Mucosa of gallbladder (tissue), 1 donor: ENCODE measurements at places on chromosomes 11 and 22.

- no peak for DNase-seq
These were observed 29.8 kb upstream of the DRD2 start for GRCh38 chr11:113505046-113505445.

- DNase-seq = no peak
These were observed 11.6 kb downstream of the CRY2 start for GRCh38 chr11:45858751-45859398.

- DNase-seq = no peak
These were observed 33.5 kb downstream of the TOM1 start for GRCh38 chr22:35333220-35333619.

GRCh38 chr11:86388198-86388597, 13.5 kb downstream of the CCDC81 start:
- DNase-seq = no peak

DNA sequence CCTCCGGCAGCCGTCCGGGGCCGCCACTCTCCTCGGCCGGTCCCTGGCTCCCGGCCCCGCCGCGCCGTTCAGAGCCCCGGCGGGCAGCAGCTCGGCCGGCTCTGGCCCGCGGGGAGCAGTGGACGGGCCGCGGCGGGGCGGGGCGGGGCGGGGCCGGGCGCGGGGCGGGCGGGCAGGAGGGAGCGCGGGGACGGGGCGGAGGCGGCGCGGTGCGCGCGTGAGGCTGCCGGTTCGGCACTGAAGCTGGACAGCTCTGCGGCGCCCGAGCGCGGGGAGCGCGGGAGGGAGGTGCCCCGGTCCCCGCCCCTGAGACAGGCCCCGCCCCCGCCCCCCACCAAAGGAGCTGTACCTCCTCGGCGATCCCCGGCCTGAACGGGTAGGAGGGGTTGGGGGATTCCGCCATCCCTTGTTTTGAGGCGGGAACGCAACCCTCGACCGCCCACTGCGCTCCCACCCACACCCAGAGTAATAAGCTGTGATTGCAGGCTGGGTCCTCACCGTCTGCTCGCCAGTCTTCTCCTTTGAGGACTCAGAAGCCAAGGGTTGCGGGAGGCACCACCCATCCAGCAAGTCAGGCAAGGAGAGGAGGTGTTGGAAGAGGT, at the start of gene DRD2:
Gene DRD2, minus strand, starts transcription at position 239 of the 602 bp plus-strand sequence. CDS start 50,747 bp downstream, outside the sequence.
- no peak for DNase-seq

DNA sequence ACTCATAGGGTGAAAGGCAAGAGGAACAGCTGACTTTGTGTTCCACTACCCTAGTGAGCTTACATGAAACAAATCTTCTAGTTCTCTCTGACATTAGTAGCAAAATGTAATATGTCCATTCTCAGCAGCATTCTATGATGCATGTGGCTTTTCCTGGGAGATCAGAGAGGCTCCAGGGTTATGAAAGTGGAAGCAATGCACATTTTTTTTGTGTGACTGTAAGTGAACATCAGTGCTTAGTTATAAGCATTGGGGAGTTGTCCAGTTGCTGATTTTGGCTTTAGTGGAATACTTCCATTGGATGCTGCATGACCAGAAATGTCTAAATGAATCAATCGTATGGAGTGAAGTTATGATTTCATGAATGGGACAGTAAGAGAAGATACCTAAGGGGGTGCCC, 255.9 kb downstream of the FAT3 start:
- no peak for DNase-seq

GRCh38 chr22:47448231-47449223, 686.1 kb downstream of the TBC1D22A start:
- DNase-seq = no peak

DNA sequence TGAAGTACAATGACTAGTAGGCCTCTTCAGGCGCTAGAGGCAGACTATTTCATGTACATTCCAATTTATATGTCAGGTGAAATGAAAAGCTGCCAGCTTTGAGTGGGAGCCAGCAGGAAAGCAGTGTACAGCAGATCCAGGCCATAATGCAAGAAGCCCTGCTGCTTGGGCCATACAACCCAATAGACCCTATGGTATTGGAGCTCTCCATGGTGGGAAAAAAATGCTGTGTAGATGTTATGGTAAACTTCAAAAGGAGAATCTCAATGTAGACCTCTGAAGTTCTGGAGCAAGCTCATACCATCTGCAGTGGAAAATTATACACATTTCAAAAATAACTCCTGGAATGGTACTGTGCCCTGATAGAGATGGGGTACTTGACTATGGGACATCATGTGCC, 71.5 kb upstream of the CD82 start:
- DNase-seq = no peak

DNA sequence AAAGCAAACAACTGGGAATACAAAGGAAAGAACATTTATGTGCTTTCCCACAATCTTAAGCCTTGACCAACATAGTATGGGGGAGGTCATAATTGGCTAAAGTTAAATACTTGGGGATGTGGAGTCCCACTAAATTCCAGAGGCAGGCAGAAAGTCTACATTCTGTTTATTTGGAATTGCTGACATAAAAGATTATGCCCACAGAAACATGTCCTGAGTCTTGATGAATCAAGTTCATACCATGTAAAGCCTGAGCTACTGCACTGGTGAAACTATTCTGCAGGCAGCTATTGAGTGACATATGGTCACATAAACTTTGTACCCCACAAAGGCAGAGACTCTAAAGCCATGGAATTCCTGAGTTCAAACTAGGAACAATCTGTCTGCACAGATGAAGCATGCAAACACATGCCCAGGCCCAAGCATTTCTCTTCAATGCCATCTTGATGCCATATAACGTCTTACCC, 69.9 kb upstream of the CHRM4 start:
- DNase-seq = no peak

DNA sequence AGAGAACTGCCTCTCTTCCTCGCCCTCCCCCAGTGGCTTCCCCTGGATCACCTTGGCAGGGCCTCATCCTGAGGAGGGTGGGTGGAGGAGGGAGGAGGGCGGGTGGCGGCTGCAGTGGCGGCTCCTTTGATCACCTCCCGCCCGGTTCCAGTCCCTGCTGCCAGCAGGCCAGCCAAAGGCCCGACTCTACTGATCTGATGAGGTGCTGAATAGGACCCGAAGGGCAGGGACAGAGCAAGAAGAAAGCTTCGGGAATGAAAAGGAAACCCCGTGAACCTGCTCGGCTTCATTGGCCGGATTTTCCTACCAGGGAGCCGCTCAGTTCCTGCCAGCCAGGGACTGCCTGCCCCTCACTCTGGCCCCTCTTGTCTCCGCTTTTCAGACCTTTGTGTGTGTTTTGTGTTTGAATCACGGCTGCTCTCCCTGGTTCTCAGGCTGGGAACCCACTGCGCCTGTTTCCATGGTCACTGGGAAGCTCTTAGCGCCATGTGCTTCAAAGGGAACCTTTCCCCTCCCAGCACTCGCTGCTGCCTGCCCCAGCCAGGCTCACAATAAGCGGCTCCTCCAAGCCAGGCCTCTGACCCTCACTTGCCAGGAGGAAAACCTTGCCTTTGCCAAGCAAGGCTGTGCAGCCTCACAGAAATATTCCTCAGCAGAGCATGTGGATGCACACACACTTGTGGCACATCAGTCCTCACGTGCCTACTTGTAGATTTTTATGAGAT, 56.8 kb downstream of the C22orf31 start:
- DNase-seq = peak; percentile 26

- no peak for DNase-seq
These were observed 53.3 kb downstream of the NCAM1 start for GRCh38 chr11:113014262-113015097.

DNA sequence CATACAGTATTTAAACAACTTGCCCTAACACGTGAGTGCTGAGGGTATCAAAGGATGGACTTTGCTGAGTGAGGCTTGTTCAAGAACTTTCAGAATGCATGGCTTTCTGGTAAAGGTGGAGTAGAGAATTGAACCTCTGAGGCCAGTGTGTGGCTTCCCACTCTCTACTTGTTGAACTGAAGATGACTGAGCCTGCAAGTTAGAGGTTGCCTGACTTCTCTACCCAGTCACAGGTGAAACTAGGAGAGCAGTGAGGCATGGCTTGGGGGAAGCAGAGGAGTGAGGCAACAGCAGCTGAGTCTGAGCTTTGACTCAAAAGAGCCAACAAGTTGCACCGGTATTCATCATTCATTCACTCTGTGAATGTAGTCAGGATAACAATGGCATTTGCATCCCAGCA, 256.4 kb upstream of the SESN3 start:
- no peak for DNase-seq

- DNase-seq = no peak
These were observed at the start of gene CARNS1 for GRCh38 chr11:67415501-67416304. TSS of gene CARNS1 (plus strand) at chr11:67415678. CDS start at chr11:67416200, 522 bp downstream.

GRCh38 chr11:130804306-130805076, 111.8 kb downstream of the SNX19 start:
- no peak for DNase-seq

DNA sequence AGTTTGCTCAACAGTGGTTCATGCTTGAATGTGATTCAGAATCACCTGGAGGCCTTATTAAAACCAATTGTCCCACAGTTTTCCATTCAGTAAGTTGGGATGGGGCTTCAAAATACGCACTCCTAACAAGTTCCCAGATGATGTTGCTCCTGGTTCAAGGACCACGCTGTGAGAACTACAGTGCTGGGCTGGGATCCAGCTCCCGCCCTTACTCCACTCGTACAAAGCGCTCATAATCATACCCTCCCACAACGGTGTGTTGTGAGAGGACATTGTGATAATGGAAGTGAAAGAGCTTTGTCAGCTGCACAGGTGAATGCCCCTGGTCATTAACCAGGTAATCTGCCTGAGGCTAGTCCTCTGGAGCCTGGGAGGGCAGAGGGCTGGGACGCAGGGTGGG, 1.3 kb upstream of the CD82 start:
- peak; percentile 63 for DNase-seq

GRCh38 chr11:117643606-117644300, 153.3 kb downstream of the DSCAML1 start:
- no peak for DNase-seq

GRCh38 chr11:23729088-23729487, 767.8 kb upstream of the LUZP2 start:
- DNase-seq = no peak

- no peak for DNase-seq
These were observed 165.6 kb downstream of the ETS1 start for GRCh38 chr11:128421577-128422330.

DNA sequence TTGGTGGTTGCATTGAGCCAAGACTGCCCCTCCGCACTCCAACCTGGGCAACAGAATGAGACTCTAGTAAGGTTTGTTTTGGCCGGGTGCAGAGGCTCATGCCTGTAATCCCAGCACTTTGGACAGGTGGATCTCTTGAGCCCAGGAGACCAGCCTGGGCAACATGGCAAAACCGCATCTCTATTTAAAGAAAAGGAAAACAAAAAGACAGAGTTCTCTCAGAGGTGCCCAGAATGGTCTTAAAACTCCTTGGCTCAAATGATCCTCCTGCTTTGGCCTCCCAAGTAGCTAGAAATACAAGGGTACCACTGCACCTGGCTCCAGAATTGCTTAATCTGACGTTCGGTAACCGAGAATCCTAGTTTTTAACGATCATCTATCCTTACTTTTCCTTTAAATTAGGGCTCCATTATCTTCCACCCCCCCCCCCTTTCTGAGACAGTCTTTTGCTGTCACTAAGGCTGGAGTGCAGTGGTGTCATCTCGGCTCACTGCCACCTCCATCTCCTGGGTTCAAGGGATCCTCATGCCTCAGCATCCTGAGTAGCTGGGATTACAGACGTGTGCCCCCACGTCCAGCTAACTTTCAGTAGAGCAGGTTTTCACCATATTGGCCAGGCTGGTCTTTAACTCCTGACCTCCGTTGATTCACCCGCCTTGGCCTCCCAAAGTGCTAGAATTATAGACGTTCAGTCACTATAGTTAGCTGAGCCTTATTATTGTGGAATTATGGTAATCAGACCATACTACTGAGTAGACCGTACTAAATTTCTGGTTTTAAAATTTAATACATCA, 1.7 kb downstream of the RPS25 start:
- DNase-seq = no peak

GRCh38 chr11:15453211-15453765, 338.6 kb downstream of the INSC start:
- no peak for DNase-seq

- no peak for DNase-seq
These were observed 27.3 kb downstream of the USP35 start for GRCh38 chr11:78216021-78216420.

DNA sequence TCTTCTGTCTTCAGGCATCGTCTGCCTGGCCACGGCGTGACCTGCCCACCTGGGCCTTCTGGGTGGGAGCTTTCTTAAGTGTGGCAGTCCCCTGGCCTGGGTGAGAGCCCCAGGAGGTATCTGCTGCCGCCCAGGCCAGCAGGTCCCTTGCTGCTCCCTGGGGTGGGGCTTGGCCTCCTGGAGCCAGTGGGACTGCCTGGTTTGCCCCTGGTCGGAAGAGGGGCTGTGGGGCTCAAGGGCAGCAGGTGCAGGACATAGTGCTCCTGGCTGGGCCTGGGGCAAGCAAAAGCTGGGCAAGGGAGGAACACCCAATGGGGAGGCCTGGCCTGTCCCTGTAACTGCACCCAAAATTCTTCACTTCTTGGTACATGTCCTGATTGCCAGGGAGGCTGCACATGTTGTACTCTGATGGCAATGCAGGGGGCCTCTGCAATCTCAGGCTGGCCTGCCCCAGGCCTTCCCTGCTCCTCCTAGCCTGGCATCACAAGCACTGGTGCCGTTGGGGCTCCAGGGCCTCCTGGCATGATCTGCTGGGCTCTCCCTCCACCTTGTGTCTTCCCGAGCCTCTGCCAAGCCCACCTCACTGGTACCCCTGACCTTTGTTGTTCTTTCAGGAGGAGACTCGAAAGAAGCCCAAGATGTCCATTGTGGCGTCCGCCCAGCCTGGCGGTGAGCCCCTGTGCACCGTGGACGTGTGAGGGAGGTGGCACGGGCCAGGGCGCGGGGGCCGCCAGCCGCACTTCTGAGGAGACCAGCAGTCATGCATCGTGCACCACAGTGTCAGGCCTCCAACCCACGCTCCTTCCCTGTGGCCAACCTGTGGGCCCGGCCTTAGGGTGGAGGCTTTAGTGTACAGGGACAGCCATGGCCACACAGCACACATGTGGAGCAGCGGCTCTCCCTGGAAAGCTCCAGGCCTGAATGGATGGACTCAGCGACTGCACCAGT, 6.2 kb upstream of the RANBP1 start:
- DNase-seq = no peak

DNA sequence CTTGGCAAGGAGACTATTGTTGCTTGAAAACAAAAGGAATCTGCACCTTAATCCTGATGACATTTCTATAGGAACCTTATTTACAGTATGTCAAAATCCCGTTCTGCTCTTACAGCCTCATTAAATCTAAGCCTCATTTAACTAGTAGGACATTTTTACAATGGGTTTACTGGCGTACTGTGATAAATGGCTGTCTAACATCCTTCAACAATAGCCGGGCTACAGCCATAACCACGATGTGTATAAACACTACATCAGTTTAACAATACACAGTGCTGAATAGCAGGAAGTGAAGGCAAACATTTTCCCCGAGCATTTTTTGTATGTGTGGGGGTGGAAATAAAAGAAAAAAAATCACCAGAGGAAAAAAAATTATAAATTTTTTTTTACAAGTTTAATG, 131.2 kb downstream of the ARL14EP start:
- DNase-seq = no peak

GRCh38 chr11:32874132-32874531, 18.5 kb upstream of the QSER1 start:
- DNase-seq = no peak
